ENCODE measurements at places on chromosomes 5 and 9.

DNA sequence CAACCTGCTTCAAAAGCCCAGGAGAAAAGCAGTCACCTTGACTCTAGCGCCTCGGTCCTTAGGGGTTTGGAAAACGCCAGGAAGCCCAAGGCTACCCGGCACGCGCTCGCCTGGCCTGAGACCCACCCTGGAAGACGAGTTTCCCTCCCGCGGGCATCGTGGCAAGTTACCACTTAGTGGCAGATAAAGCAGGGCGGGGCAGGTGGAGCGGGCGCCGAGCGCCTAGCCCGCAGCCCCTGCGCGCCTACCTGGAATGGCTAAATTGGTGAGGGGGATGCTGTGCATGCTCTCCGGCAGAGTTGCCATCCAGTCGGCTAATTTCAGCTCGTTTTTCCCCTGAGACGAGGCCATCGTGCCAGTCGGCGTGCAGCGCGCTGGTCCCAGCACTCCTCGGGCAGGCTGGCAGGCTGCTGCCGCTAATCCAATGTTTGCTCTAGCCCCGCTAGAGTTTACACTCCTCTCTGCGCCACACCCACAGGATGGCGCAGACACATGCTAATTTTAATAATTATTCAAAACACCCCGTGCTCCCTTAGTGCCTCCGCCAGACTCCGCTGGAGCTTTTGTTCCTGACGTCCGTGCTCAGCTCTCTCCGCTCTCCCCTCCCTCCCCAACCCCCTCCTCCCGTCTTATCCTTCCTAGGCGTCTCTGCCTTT is at the start of gene PLCXD3:
TSS of gene PLCXD3 (minus strand) at position 426 of the 656 bp plus-strand sequence. CDS start at position 351, 75 bp downstream.
- DNase-seq: no peak

GRCh38 chr5:60701321-60701968 is 1.5 kb upstream of the DEPDC1B start:
- no peak for DNase-seq

DNA sequence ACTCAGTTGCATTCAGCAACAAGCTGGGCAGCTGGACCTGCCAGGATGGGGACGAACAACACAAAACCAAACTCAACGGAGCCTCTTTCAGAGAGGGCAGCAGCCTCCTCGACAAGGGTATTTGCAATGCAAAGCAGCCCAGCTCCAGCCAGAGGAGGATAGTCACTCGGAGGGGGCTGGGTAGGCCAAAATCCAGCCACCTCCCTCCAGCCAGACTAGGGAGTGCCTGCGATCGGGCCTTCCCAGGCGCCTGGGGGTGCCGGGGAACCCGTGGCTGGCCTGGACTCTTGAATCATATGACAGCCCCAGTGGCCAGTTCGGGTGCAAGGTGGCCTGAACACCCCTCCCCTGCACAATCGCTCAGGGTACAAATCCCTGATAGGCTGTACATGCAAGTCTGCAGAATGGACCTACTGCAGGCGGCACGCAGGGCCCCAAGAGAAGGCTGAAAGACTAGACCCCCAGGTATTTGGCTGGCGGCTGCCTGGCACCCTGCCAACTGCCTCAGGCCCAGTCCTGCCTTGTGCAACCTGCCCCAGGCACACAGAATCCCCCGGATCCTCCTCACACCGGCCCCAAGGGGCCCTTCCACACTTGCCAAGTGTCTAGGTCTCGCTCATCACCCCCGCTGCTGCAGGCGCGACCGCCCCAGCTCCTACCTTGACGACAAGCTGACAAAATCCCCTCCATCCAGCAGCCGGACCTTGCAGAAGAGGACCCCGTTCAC is 1.3 kb downstream of the EEIG1 start:
- DNase-seq: no peak

GRCh38 chr9:70367305-70367930 is 47.0 kb downstream of the KLF9 start:
- no peak for DNase-seq

DNA sequence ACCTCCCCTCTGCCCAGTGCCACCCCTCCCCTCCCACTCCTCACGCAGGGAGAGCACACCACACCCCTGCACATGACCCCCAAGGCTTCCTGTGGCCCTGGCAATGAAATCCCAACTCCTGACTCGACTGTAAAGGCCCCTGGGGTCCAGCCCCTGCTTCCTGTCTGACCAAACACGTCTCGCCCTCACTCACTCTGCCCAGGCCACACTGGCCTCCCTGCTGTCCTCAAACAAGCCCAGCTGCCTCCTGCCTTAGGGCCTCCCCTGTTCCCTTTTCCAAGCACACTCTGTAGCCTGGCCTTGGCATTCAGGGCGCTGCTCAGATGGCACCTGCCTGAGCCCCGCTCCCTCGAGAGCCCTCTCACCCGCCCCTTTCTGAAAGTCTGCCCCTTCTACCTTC is 42.4 kb downstream of the HK3 start:
- DNase-seq: no peak

GRCh38 chr5:36870399-36871040 is 6.0 kb upstream of the NIPBL start:
- DNase-seq: no peak

DNA sequence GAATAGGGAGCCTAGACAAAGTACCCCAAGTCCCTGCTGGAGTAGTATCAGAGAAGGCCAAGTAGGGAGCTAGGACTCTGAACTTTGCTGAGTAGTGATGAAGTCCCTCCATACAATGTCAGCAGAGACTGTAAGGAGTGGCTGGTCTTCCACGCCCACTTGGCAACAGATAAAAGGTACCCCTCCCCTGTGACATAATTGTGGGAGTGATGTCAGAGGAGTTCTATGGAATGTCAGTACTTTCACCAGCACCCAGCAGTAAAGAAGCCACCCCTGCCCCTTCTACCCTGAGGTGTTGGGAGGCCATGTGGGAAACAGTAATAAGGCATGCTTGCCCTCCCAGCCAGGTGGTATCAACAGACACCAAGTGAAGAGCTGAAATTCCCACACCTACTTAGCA is 143.9 kb downstream of the SLIT3 start:
- DNase-seq: no peak

- no peak for DNase-seq
Observed at GRCh38 chr5:90368454-90369246, 40.9 kb downstream of the CETN3 start.

DNA sequence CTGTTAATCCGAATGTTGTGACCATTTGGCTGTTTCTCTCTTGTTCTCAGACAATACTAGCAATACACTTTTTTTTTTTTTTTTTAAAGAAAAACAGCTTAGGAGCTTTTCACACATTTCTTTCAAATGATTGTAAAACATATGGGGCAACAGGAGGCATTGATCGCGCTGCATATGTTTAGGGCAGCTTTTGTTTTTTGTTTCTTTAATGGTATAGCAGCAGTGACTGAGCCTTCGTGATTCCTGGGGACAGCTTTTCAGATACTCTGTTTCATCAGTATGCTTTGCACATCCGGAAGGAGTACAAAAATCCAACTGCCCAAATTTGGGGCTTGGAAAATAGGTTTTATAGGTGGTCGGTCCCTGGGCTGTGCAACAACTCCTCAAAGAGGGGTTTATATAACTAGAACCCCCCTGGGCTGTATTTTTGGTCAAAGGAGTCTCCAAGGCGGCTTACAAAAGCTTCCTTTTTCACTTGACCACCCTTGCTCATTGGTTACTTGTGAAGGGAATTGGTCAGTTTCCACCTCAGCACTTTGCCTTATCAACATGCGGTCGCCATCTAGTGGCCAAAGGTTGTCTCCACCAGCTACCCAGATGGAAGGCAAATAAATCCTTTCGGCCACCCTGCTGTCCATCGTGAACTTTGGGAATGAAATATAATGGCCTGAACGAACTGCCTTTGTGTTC is 91.8 kb downstream of the PDE6A start:
- peak; percentile 33 for DNase-seq

DNA sequence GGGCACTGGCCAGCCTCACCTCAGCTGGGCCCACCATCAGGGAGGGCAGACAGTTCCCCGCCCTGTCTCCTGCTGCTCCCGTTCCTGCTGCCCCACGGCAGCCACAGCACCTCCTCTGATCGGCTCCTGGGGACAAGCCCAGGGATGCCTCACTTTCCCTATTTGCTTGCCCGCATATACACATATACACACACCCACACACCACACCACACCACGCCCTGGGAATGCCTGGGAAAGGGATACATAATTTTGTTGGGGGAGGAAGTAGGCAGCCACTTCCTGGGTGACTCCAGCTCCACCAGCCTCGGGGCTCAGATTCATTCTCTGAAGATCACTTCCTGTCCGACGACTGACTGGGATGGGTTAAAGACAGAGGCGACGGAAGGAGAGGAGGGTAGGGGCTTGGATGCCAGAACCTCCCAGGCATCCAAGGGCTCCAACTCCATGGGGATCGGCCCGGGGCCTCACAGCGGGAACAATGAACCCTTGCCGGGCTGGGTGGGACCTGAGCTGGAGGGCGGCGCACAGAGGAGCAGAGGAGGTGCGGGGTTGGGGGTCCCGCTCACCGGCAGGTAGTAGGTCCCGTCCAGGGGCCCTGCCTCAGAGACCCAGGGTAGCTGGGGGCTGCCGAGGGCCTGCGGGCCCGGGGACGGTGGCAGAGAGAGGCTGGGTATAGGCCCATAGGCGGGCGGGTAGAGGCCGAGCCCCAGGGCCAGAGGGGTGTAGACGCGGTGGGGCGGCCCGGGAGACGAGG is 2.0 kb upstream of the MZB1 start:
- no peak for DNase-seq

Measured in CD4-positive, alpha-beta T cell treated with Interleukin-15 for 1 hour (primary cell).